ENCODE measurements at places on chromosomes 4 and X. TPM values are rescaled to one million over a fixed set of nuclear protein-coding genes. Genes with fewer than 3 reads are reported as not detected.

KIF4A gene
- 3.5 TPM for total RNA-seq

ADGRL3 gene
- total RNA-seq: 8.0 TPM

TKTL2 gene
- total RNA-seq: not detected

BEND2 gene
- not detected for total RNA-seq

MAGEA2B gene
- not detected for total RNA-seq

ASB11 gene
- total RNA-seq: 1.2 TPM

- no peak for DNase-seq
Observed at GRCh38 chr4:120088507-120088906, 21.9 kb upstream of the MAD2L1 start.

GRCh38 chrX:1416327-1416784 is 24.4 kb upstream of the SLC25A6 start:
- no peak for DNase-seq

- DNase-seq: no peak
Observed at GRCh38 chrX:1435241-1435895, 17.3 kb downstream of the ASMTL start.

GRCh38 chr4:183576701-183577404 is 72.0 kb downstream of the ING2 start:
- no peak for DNase-seq

- no peak for DNase-seq
Observed at GRCh38 chrX:54492340-54492739, 3.7 kb downstream of the FGD1 start.

- no peak for DNase-seq
Observed at GRCh38 chr4:81905971-81906370, 434.3 kb upstream of the RASGEF1B start.

GRCh38 chrX:70030301-70030767 is 19.4 kb downstream of the AWAT2 start:
- DNase-seq: peak; percentile 62

- DNase-seq: no peak
Observed at GRCh38 chr4:38111024-38111423, 150.8 kb downstream of the PTTG2 start.

GRCh38 chr4:66376921-66377320 is 706.6 kb upstream of the EPHA5 start:
- DNase-seq: peak; percentile 66

- DNase-seq: peak; percentile 91
Observed at GRCh38 chr4:184514121-184514988, 40.0 kb upstream of the IRF2 start.

DNA sequence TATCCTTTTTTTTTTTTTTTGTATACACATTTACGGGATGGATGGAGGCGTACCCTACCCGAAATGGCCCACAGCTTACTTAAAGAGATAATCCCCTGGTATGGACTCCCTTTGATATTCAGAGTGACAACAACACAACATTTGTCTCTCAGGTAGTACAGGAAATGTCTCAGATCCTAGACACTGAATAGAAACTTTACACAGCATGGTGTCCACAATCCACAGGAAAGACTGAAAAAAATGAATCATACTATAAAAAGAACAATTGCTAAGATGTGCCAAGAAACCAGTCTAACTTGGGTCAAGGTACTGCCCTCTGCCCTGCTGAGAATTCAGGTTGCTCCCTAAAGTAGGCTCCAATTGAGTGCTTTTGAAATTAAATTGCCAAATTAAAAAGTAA is 100.8 kb upstream of the LANCL3 start:
- no peak for DNase-seq

GRCh38 chrX:117645639-117646038 is 471.0 kb downstream of the KLHL13 start:
- DNase-seq: no peak

DNA sequence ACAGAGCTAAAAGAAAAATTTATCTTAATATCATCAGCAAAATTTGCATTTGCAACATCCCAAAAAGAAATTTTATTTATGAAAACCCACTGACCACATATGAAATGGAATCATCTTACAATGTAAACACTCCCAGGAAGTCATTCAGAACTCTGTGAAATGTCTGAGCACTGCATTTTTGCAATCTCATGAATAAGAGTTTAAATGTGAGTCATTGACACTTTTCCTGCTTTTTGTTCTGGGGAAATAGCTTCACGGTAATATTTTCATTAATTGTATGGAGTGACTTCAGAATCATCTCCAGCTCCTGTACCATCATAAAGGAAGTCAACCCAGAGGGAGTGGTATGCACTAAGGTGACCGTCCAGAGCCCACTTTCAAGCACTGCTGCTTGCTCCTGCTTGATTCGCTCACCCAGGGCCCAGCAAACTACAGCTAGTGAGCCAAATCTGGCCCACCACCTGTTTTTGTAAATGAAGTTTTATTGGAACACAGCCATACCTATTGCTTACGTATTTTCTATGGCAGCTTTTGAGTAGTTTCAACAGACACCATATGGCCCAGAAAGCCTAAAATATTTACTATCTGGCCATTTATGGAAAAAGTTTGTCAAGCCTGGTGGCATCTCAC is 17.2 kb downstream of the EDNRA start:
- peak; percentile 72 for DNase-seq

DNA sequence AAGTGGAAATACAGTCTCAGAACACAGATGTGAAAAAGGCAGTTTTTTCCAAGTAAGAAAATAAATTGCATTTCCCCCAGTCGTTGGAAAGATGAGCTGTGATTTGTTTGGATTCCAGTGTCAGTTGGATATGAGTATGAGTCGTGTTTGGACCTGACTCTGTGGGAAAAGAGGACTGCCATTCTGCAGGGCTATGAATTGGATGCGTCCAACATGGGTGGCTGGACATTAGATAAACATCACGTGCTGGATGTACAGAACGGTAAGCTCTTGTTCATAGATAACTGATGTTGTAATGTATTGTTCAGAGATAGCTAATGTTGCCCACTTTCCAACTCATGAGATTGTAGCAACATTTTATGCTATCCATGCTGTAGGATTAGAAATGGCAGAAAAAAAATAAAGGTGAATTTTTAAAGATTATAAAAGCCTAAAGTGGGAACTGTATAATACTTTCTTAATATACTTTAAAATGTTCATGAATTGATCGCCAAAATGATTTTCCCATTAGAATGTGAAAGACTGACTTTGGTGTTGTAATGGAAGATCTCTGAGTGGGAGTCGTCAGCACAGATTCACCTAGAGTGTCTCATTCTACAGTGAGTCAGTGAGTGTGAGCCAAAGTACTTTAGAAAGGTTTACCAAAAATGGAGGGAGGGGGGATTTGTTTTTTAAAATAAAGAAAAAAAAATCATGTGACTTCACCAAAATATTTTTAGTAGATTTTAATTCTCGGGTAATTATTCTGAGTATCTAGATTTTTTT is 178.7 kb downstream of the DCTD start:
- DNase-seq: no peak
